Activated T-cell treated with anti-CD3 and anti-CD28 coated beads, Interleukin-2, amount 50 U/mL, for 72 hours (primary cell): ENCODE measurements at places on chromosomes 5 and 9. TPM values are rescaled to one million over a fixed set of nuclear protein-coding genes. Genes with fewer than 3 reads are reported as not detected.
A peak's percentile ranks its signal among the peaks of the same experiment; 100 is the strongest.

The GAPVD1 gene
- total RNA-seq = 51.9 TPM

- no peak overlapping the region for H3K4me3 ChIP-seq
- no peak for DNase-seq
- no peaks in the 10 kb centered on the region for H3K4me1 ChIP-seq
- no peaks in the 10 kb centered on the region for H3K36me3 ChIP-seq
- peaks cover 26% of the 10 kb centered on the region for H3K27me3 ChIP-seq
Observed at GRCh38 chr9:135455401-135456030, 24.1 kb upstream of the PPP1R26 start.

GRCh38 chr5:110053205-110053604 is 363.5 kb downstream of the MAN2A1 start:
- no peak overlapping the region for H3K4me3 ChIP-seq
- H3K36me3 ChIP-seq = no peaks in the 10 kb centered on the region
- DNase-seq = no peak
- H3K27me3 ChIP-seq = no peaks in the 10 kb centered on the region
- no peak overlapping the region for H3K27ac ChIP-seq

DNA sequence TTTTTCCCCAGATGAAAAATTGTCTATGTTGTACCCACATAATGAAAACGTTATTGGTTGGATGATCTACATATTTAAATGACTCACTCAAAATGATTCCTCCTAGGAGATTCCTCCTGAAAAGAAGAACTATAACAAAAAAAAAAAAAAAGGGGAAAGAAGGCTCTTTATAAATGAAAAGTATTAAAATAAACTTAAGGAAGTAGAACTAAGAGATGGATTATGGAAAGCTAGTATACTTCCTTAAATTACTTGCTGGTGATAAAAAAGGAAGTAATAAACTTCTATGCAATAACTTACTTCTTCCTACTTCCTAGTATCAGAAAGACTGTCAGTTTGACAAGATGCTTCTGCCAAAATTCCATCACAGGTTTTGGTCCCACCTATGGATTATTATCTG is 1087.7 kb downstream of the CDH12 start:
- H3K36me3 ChIP-seq = no peaks in the 10 kb centered on the region
- no peak overlapping the region for H3K4me3 ChIP-seq
- no peak for DNase-seq

The SOHLH1 gene
- not detected for total RNA-seq

GRCh38 chr5:1294835-1295649 is at the start of gene TERT:
TERT (minus strand) TSS chr5:1295068; CDS start chr5:1294989, 79 bp downstream.
- no peak within 1 kb of the TSS for H3K27ac ChIP-seq
- H3K27me3 ChIP-seq = no peaks in the 10 kb centered on the region
- H3K4me3 ChIP-seq = peak within 1 kb of the TSS; percentile 37
- peaks cover 7% of the 10 kb centered on the region for H3K4me1 ChIP-seq
- peak; percentile 76 for DNase-seq

DNA sequence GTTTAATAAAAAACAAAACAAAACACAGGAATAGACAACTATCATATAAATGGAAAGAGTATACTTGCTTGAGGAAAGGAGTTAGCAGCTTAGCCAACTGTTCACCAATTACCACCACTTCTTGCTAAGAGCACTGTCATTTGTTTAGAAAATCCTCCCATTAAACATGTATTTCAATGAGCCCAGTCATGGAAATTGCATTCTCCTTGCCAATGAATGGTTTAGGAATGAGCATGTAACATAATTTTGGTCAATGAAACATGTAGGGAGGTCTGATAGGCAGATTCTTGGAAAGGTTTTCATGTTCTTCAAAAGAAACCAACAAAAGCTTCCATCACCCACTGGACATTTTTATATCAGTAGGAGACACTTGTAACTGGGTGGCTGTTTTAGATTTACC is 502.8 kb upstream of the PAPPA start:
- H3K4me1 ChIP-seq = no peaks in the 10 kb centered on the region
- no peak overlapping the region for H3K27ac ChIP-seq
- H3K27me3 ChIP-seq = no peaks in the 10 kb centered on the region
- H3K36me3 ChIP-seq = no peaks in the 10 kb centered on the region
- no peak overlapping the region for H3K4me3 ChIP-seq

DNA sequence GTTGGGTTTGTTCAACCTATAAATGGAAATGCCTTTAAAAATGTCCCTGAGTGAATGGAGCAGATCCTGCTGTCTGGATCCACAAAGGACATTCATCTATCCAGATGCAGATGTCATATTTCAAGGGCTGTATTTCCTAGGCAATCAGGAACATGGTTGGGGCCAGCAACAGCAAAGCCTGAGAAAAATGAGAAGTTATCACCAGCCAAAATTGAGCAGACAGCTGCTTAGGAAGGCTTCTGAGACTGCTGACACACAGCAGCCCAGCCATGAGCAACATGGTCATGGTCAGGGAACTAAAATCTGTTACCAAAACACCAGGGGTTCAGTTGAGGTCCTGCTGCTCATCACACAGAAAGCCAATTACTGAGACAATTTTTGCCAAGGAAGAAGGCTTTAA is 9.2 kb upstream of the IL7R start:
- H3K36me3 ChIP-seq = peaks cover 56% of the 10 kb centered on the region
- H3K27me3 ChIP-seq = no peaks in the 10 kb centered on the region
- H3K4me1 ChIP-seq = peaks cover 35% of the 10 kb centered on the region
- H3K27ac ChIP-seq = peak overlapping the region; percentile 20

The PCSK5 gene
- total RNA-seq = 3.7 TPM

DNA sequence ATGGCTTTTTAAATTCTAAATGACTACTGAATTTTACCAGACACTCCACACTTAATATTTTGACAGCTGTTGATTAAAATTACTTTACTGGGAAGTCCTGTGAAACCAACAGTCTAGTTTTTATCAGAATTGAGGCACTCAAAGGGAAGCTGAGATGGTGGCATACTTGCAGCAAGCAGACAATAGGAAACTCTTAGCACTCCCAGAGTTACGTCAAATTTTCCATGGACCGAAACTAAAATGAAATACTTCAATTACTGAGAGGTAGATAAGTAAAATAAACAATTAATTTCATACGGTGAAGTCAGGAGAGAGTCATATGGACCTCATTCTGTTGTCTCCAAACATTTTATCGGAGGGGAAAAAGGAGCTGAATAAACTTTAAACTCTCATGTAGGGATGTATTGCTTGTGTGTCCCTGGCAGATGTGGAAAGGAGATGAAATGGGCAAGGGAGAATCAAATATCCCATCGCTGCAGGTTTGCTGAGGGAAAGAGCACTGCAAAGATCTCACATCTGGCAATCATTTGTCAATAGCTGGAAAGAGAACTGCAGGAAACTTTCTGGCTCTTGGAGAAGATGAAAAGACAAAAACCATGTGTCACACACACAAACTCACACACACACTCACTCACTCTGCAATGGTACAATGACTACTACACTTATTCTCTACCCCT is 189.4 kb downstream of the BNC2 start:
- H3K27ac ChIP-seq = no peak overlapping the region
- no peak overlapping the region for H3K4me3 ChIP-seq
- H3K36me3 ChIP-seq = no peaks in the 10 kb centered on the region
- no peak for DNase-seq
- no peaks in the 10 kb centered on the region for H3K27me3 ChIP-seq
- H3K4me1 ChIP-seq = no peaks in the 10 kb centered on the region

DNA sequence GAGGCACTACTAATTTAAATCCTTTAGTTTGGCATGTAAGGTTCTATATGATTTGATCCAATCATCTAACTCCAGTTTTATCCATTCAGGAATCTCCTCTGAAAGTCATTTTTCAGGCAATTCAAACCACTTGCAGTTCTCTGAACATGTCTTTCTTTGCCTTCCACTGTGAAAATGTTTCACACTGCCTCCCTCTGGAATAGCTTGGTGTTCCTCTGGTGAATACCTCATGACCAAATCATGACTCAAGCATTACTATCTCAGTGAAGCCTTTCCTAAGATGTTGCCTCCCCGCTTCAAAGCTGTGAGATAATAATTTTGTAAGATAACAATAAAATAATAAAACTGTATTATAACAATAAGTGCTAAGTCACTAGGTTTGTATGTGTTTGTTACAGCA is 981.1 kb downstream of the DTWD2 start:
- no peak for DNase-seq
- no peak overlapping the region for H3K4me3 ChIP-seq
- H3K36me3 ChIP-seq = no peaks in the 10 kb centered on the region
- H3K4me1 ChIP-seq = no peaks in the 10 kb centered on the region
- no peaks in the 10 kb centered on the region for H3K27me3 ChIP-seq

- DNase-seq = no peak
- no peaks in the 10 kb centered on the region for H3K4me1 ChIP-seq
- H3K27me3 ChIP-seq = no peaks in the 10 kb centered on the region
Observed at GRCh38 chr9:106775960-106776359, 87.0 kb upstream of the ZNF462 start.
